Kidney epithelial cell (primary cell): ENCODE measurements at places on chromosomes 11 and 22. TPM values are rescaled to one million over a fixed set of nuclear protein-coding genes. Genes with fewer than 3 reads are reported as not detected.

DNA sequence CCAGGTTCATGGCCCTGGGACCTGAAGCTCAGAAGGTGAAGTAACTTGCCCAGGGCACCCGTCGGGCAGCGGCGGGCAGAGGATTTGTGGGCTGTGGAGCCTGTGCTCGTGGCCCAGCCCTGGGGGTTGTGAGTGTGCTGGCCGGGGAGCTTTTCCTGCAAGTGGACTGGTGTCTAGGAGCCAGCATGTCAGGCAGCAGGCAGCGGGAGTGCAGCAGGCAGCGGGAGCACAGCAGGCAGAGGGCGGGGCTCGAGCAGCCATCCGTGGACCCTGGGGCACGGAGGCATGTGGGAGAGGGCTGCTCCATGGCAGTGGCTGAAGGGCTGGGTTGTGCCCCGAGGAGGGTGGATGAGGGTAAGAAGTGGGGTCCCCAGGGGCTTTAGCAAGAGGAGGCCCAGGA, 72.7 kb upstream of the PPP6R3 start:
- no peak for DNase-seq

DNA sequence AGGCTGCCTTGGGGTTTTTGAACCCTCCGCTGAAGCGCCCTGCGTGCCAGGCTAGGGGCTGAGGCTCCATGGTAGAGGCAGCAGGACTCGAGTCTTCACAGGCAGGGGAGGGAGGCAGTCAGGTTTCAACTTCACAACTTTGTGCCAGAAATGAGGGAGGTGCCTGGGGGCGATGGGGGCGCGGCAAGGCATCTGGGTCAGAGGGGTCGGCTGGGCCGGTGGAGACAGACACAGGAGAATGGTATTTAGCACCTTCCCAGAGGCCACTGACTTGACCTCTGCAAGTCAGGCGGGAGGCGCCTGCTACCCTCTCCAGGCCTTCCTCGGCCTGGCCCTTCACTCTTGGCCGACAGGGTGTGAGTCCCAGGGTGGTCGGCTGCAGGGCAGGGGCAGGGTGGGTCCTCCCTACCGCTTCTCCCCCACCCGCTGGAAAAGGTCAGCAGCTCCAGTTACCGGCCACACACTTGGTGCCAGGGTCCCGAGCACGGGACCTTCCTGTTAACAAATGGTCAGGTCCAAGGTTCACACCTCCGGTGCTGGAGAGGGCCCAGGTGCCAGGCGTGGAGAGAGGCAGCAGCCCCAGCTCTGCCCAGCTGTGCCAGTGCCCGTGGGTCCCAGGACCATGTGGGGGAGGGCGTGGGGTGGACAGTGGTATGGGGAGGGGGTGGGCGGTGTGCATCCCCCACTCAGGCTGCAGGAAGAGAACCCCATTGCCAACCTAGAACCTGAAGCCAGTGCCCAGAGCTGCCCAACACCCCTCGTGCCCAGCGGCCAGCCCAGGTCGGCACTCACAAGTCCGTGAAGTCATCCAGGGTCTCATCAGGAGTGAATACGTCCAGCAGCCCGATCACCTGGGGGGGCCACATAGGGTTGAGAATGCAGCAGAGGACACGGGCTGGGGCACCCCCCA, 3.8 kb downstream of the MAPK12 start:
- DNase-seq: no peak

AQP11 gene
- 0.75 and 1.7 TPM in 2 replicates for total RNA-seq

TMEM151A gene
- 0.08 TPM in 1 of 2 replicates, not detected in the other for total RNA-seq

DNA sequence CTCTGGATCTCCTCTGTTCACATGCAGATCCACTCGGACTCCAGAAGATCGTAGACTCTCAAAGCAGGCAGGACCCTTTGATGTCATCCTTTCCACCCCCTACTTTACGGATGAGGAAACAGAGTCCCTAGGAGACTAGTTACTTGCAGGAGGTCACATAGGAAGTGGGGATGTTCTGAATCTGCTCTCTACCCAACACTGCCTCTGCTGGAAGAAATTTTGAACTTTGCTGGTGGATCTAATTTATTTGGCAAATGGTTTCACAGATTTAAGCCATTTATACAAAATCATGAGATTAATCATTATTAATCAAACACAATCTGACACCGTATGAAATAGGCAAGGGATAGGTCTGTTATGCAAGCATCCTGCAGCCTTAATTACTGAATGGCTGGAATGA, 55.0 kb upstream of the USP47 start:
- DNase-seq: no peak

MOV10L1 gene
- total RNA-seq: 0.21 and 1.7 TPM in 2 replicates

GRCh38 chr11:907668-908067, 2.9 kb downstream of the CHID1 start:
- DNase-seq: no peak

RCOR2 gene
- 7.8 and 11.5 TPM in 2 replicates for total RNA-seq

TRPM5 gene
- not detected in 2 replicates for total RNA-seq

- no peak for DNase-seq
Observed at GRCh38 chr22:30273711-30274436, 7.2 kb upstream of the OSM start.

- DNase-seq: no peak
Observed at GRCh38 chr22:50531962-50532674, 2.3 kb upstream of the TYMP start.

MEI1 gene
- 1.5 and 3.4 TPM in 2 replicates for total RNA-seq

DNA sequence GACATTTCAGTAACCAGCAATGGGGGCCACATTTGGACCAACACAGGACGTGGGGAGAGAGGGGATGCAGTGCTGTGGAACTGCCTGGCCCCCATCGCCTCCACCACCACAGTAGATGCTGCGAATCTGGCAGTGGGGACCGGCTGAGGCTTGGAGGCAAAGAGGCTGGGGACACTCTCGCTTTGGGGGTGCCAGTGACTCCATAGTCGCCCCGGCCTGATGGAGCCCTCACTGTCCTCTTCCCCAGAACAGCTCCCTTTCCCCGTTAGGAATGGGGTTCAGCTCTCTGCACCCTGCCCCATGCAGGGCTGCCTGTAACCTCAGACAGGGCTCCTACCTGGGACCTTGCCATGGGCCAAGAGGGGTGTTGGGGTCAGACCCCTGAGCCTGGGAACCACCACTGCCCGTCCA, 1.8 kb upstream of the MUC2 start:
- no peak for DNase-seq

DNA sequence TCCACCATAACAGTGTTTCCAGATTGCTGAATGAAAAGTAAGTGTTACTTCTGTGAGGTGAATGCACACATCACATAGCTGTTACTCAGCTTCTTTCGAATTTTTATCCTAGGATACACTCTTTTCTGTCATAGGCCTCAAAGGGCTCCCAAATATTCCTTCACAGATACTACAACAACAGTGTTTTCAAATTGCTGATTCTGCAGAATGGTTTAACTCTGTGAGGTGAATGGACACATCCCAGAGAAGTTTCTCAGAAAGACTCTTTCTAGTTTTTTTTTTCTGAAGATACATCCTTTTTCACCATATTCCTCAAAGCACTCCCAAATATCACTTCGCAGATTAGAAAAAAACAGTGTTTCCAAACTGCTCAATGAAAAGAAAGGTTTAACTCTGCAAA, 221.1 kb downstream of the OR4A5 start:
- DNase-seq: no peak

- DNase-seq: no peak
Observed at GRCh38 chr11:79095424-79095823, 345.4 kb downstream of the TENM4 start.
